ENCODE measurements at places on chromosomes 16 and 17.

GRCh38 chr17:37124821-37125173 is 176.0 kb downstream of the AATF start:
- DNase-seq: no peak

DNA sequence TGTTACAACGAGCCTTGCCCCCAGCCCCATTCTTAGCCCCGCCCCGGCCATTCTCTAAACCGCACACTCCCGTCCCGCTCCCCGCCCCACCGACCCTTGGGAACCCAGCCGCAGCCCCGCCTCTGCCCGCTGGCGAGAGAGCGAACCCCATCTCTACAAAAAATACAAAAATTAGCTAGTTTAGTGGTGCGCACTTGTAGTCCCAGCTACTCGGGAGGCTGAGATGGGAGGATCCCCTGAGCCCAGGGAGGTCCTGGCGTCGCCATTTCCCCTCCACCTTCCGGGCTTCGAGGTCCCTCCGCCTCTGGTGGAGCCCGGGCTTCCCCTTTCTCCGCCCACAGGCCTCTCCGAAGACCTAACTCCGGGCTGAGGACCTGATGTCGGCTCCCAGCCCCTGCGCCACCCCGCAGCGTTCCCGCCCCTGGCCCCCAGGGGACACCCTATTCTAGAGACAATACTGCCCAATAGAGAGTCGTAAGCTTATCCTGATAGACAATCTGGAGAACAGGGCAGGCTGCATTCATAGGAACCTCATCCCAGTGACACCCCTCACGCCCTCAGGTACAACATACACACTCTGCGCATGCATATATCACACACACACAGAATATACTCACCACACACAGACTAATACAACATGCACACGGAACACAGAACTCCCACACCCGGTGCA is 480 bp upstream of the PROCA1 start:
- no peak for DNase-seq

DNA sequence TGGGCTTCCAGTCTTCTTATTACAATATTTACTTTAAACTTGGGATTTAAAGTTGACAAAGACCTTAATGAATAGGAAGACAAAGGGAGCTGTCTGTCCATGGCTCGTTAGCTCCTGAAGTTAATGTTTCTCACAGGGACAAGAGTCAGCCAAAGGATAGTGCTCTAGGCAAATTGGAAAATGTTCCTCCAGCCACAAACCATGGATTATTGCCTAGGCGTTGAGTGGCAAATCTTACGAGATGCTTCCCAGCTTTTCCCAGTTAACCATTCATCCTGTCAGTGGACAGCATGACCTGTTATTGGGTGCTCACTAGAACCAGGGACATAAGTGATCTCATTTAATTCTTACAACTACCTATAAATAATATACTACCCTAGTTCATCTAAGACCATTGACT is 3.6 kb downstream of the TEX2 start:
- no peak for DNase-seq

GRCh38 chr16:54142787-54143186 is 143.8 kb downstream of the IRX3 start:
- no peak for DNase-seq

DNA sequence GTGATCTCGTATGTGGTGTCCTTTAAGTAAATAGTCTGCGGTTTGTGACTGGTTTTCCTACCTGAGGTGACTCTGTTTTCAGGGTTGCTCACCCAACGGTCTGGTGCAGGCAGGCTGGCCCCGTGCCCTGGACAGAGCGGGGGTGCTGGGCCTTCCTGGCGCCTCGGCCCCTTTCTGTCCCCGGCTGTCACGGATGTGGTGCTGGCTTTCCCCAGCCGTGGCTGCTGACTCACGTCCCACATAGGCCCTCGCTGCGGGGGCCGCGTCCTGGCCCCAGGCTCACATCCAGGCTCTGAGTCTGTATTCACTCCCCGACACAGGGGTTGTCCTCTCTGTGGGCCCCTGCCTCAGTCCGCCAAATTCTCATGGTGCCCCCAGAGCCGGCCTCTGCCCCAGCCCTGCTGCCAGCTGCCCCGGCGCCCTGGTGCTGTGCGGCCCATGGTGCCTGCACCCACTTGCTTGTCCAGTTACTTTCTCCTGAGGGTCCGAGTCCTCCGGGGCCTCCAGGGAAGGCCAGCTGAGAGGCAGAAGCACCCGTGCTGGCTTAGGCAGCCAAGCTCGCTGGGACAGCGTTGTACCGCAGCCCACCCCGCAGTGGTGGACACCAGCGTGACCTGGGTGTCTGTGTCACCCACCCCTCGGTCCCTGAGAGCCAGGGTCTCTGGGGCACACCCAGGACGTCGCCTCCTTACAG is 5.9 kb downstream of the CHMP6 start:
- DNase-seq: no peak

DNA sequence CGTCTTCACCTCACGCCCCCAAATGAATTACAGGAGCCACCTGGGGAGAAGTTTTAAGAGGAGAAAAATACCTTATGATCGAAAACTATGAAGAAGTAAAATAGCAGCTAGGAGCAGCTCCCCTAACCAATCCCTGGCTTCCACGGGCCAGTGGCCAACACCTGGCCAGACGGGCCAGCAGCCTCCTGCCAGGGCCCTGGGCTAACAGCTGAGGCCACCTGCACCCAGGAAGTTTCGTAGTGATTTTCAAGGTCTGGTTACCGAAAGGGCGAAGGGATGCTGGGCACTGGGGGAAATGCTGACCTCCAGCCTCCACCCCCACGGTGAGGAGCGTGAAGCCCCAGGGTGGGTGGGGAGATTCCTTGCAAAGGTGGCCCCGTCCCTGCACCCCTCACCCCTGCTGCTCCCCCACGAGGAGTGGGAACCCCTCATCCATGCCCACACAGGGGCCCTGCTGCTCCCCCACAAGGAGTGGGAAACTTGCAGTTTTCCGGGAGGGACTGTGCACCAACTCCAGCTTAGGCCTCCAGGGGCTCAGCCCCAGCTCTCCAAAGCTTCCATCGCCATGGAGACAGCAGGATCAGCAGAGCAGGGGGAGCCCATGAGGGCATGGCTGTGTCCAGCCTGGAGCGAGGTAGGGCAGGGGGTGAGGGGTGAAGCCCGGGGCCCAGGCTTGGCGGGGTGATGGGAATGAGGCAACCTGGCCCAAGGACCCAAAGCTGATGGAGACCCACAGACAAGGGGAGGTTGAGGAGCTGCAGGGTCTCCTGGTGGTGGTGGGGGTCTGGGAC is 31.9 kb upstream of the ACSF3 start:
- no peak for DNase-seq

DNA sequence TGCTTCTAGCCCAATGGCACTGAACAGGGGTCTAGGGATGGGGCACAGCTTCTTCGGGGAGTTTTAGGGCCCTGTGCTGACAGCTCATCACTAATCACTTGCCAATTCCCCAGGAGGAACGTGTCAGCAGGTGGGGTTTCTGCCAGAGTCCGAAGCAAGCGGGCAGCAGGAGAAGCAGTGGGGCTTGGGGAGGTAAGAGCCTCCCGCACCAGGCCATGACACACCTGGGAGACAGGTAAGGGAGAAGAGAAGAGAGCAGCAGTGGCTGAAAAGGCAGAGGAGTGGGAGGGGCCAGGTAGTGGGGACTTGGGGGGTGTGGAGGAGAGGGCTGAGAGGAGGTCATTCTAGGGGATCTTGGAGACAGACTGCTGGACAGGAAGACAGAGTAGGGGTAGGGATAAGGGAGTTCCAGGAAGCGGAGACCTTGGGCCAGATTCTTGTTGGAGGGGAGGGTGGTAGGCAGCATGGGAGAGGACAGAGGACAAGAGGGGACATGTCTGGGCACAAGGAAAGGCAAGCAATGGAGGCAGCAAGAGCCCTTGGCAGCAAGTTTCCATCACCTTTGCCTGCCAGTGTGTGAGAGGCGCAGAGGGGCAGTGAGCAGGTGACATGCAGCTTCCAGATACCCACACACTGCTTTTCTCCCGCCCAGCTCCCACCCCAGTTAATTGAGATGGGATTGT is 4.9 kb downstream of the PHOSPHO1 start:
- no peak for DNase-seq

GRCh38 chr16:1042049-1042744 is 30.4 kb upstream of the SSTR5 start:
- DNase-seq: no peak

DNA sequence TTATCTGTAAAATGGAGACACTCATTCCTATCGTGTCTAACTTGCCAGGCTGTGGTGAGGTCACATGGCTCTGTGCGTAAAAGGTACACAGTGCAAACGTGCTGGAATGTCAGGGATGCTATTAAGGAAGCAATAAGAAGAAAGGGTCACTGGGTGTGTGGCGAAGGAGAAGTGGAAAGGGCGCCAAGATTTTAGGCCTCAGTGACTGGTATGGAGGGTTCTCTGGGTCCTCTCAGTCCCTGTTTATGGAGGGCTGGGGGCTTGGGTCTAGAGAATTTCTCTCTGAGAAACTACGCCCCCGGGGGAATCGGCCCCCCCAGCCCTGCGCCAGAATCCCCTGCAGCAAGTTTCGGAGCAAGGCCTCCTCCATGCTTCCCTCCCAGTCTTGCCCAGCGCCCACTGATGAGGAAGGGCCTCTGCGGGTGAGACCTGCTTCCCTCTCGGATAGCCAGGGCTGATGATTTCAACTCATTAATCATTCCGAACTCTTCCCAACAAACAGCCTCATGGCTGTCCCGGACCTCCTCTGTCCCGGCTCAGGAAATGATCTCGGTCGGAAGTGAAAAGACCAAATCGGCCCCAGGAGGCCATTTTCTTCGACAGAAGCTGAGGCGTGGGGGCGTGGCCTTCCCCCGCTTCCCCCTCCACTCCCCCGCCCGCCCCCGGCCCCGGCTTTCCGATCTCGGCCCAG is 1.2 kb upstream of the HEXIM1 start:
- DNase-seq: no peak

DNA sequence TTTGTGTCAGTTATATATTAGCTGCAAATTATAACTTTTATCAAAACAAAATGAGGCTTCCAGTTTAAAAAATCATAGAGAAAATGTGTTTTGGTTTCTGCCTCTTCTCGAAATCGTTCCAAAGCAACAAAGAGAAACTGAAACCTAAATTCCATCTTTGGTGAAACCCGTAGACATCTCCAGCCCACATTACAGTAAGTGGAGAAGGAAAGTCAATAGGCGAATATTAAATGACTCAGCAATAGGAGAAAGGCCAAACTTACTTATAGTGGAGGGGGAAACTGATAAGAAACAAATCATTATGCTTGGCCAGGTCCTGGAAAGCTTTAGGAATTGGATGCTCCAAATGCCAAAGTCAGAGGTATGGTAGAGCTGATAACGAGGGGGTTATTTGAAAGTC is 103.0 kb upstream of the SHISA6 start:
- DNase-seq: no peak

DNA sequence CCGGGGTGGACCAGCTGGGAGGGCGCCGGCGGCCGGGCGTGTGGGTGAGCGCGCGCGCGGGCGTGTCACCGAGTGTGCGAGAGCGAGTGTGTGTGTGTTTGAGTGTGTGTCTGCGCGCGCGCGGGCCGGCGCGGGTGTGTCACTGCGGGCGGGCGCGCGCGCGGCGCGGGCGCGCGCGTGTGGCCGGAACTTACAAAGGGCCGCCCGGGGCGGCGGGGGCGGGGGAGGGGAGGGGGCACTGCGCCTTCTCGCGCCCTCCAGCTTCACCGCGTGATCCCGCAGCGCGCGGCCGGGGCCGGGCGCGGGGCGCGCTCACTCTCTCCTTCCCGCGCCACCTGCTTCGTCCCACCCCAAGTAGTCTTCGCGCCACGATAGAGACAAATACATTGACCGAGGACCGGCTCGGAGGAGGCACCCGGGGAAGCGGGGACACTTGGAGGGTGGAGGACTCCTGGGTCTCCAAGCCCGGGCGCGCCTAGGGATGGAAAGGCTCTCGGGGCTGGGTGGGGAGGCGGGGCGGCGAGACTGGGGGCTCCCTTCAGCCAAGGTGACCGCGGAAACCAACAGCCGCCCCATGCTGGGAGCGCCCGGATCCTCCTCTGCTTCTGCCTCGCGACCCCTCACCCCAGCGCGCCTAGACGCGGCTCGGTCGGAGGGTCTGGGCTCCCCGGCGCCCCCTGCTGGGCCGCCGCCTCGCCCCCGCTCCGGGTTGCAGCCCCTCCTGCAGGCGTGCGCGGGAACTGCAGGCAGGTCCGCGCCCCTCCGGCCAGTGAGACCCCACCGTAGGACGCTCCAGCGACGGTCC is at the start of gene SRCIN1:
Gene SRCIN1, minus strand, starts transcription at position 112 of the 805 bp plus-strand sequence. CDS start 247 bp downstream, outside the sequence.
- DNase-seq: no peak
